ENCODE measurements at places on chromosomes 12 and 14.
A peak's percentile ranks its signal among the peaks of the same experiment; 100 is the strongest.

GRCh38 chr12:104090685-104091084 is 26.4 kb downstream of the HCFC2 start:
- no peak for DNase-seq

DNA sequence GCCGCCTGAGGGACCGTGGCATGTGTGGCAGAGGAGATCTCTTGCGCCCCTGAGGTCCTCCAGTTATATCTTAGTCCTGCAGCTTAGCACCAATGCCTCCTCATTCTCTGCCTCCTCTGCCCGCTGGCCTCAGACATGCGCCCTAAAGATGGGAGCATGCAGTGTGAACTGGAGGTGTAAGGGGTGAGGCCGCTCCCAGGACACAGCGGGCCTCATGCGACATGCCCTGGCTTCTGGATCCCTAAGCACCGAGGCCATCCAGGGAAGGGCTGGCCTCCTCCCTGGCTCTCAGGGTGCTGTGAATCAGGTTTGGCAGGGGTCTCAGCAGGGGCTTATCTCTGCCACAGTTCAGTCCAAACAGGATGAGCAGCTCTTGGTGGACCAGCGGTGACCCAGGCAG is 86.9 kb downstream of the CACNA1C start:
- no peak for DNase-seq

DNA sequence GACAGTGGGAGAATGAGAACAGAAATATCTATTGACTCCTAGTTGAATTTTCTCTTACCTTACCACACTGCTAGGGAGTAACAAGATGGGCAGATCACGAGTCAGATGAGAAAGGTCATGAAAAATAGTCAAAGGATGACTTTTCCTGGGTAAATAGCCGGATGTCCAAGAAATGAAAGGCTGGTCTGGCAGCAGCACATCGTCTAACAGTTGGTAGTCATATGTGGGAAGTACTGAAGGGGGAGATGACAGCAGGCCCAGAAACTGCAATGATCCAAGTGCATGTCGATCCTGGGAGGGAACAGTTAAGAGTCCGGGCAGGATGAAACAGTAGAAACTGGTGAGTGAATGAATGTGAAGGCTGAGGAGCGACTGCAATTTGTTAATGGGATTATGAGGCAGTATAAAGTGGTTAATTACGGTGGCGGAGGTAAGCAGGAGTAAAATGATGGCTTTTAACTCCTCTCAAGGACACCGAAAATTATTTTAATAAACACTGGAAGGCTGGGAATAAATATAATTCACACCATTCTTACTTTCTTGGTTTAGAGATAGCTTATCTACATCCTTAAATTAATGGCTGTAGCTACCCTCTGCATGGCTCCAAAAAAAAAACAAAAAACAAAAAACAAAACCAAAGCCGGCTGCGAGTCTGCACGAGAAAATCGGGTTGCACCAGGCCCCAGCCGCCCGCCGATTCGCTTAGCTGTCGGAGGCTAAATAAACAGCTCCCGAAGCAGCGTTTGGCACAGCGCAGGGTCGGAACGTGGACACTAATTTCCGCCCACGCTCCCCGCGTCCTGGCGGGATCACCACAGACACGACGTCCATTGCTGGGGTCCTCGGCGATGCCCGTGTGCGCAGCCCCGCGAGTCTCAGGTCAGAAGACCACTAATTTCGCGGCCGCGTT is 1.0 kb upstream of the ERC1 start:
- no peak for DNase-seq

GRCh38 chr14:91369628-91370445 is 47.8 kb downstream of the CCDC88C start:
- peak; percentile 24 for DNase-seq

DNA sequence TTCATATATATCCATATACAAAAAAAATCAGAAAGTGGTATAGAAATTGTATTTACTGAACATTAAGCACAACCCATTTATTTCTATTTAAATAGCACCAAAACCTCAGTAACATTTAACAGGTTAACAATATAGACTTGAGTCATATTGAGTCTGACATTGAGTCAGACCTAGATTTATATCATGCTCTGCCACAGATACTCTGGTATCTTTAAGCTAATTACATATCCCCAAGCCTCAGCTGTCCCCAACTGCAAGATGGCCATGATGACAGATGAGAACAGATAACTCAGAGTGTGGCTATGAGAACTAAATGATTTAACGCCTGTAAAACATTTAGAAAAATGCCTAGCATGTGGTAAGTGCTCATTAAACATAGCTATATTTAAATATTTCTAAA is 40.3 kb downstream of the IFNG start:
- DNase-seq = no peak

- no peak for DNase-seq
Observed at GRCh38 chr12:112353393-112353792, 28.8 kb downstream of the HECTD4 start.

DNA sequence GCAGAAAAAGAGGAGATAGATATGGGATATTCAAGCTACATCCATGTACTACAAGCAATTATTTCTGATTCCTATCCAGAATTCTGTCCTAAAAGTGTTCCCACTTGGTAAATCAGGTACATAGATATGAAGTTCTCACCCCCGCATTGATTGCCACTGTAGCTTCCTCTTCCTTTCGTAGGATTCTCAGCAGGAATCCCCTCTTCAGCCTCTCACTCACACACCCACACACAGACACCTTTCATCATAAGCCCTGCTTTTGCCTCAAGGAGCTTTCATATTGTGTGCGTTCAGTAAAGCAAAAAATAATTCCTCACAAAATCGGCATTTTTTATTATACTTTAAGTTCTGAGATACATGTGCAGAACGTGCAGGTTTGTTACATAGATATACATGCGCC is 69.8 kb downstream of the ANO4 start:
- DNase-seq = no peak

- DNase-seq = no peak
Observed at GRCh38 chr14:91254461-91254860, 10.0 kb upstream of the GPR68 start.

DNA sequence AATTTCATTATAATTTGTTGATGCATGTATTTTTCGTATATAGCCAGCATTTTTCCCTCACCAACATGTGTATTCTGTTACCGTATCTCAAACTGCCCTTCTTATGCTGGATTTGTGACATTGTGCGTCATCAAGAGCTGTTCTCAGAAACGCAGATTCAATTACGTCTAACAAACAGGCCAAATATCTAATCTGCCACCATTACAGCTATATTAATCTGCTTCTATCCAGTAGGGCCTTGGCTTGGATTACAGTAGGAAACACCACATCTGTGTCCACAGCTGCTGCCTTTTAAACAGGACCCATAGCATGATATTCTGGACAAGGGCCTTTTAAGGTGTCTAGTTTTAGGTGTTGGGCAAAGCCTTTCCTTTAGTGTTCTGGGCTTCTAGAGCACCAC is 140.6 kb downstream of the PDE3A start:
- DNase-seq = no peak

DNA sequence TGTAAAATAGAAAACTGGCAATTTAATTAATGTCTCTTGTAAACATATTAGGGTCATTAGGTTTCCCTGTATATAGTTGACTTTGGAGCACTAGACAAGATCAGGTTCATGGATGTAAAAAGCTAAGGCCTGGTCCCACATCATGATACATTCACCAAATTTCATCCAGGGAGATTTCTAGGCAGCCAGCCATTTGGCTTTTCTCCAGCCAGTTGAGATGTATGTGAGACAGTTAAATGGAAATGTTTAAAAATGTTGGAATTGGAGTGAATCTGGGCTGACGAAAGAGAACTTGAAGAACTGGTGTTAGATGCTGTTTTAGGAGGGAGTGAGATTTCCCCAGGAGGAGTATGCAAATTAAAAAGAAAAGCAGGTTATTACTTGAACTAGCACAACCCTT is 41.8 kb upstream of the CLEC14A start:
- DNase-seq = no peak

DNA sequence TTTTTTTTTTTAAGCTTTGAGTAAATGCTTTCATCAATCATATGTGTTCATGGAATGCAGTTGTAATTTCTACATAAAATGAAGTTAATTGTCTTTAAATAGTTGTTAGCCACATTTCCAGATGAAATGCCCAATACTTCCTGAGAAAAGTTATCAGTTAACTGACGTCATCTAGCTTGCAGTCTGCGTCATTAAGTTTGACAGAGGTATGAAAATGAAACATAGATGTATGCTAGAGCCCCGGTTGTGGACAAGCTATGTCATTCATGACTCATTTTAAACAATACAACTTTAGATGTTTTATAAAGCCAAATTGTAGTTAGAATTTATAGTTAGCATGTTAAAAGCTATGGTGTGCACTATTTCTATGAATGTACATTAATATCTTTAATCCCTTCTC is 90.7 kb downstream of the PLEKHA5 start:
- DNase-seq = no peak

DNA sequence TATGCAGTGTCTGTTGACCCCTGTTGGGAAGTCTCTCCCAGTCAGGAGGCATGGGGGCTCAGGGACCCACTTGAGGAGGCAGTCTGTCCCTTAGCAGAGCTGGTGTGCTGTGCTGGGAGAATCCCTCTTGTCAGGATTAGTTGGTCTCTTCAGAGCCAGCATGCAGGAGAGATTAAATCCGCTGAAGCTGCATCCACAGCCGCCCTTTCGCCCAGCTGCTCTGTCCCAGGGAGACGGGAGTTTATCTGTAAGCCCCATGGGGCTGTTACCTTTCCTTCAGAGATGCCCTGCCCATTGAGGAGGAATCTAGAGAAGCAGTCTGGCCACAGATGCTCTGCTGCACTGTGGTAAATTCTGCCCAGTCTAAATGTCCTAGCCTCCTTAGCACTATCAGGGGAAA is 13.1 kb upstream of the KLRC1 start:
- DNase-seq = no peak

DNA sequence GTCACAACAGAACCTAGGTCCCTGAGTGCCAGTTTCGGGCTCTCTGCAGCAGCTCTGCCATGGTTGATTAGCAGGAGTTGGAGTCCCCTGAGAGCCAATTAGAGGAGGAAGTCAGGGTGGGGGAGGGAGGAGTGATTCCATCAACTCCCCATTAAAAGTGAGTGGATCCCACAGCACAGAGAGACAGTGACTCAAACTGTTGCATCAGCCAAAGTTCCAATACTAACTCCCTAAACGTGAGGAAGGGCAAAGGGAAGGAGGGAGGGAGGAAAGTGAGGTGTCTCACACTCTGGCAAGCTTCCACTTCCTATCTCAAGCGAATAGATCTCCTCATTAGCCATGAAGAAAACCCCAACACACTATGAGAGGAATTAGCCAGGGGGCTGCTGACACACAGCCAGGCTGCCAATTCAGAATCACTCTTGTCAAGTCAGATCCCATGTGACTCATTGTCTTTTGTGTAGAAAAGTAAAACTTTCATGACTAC is 23.6 kb downstream of the OR11H4 start:
- no peak for DNase-seq

GRCh38 chr12:49548481-49548821 is 9.6 kb downstream of the KCNH3 start:
- no peak for DNase-seq

- DNase-seq = no peak
Observed at GRCh38 chr14:75001261-75001660, 1.5 kb upstream of the EIF2B2 start.

- no peak for DNase-seq
Observed at GRCh38 chr12:111287125-111287900, 81.6 kb downstream of the PHETA1 start.
